ENCODE measurements at places on chromosomes 6 and 20.

DNA sequence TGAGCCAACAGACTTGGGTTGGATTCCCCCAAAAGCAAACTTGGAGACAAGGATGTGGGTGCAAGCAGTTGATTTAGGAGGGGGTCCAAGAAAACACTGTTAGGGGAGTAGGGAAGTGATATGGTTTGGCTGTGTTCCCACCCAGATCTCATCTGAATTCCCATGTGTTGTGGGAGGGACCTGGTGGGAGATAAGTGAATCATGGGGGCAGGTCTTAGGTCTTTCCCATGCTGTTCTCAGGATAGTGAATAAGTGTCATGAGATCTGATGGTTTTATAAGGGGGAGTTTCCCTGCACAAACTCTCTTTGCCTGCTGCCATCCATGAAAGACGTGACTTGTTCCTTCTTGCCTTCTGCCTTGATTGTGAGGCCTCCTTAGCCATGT lies 542.6 kb downstream of the DHX35 start:
- no peak for DNase-seq
- H3K36me3 ChIP-seq, result no peaks in the 10 kb centered on the region
- no peaks in the 10 kb centered on the region for H3K27me3 ChIP-seq
- H3K4me3 ChIP-seq, result no peak overlapping the region
- no peaks in the 10 kb centered on the region for H3K4me1 ChIP-seq

DNA sequence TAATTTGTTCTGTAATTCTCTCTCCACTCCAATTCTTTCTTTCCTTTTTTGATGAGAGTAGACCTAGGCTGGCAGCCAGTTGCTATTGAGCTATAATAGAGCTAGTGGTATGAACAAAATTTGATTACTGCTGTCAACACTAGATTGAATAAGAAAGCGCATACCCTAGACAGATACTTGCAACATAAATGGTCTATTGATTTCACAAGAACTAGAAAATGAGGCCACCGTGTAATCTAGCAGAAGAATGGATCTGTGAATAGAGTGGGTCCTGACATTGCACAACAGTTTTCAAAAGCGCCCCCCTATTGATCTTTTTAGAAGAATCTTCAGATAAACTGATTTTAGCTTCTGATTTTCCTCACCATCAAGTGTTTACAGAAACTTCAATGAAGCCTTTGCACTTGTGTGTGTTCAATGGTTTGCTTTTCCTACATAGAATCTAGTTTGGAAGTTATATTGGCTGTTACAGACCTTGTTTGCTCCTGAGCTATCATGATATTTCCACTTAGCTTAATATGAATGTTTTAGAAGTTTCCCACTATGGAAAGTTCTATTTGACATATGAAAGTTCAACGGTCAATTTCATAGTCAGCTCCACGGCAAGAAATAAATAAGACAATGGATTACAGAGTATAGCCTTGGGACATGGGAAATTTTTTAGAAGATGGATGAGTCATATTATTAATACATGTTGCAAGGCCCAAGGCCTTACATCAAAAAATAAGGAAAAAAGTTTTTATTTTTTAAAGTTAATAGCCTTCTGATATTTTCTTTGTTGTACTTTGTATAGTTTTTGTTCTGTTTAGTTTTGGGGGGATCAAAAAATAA lies 55.6 kb downstream of the UTRN start:
- peak overlapping the region; percentile 44 for H3K27ac ChIP-seq
- no peak overlapping the region for H3K4me3 ChIP-seq
- no peak for DNase-seq
- H3K36me3 ChIP-seq, result no peaks in the 10 kb centered on the region
- peaks cover 40% of the 10 kb centered on the region for H3K4me1 ChIP-seq

GRCh38 chr20:18005170-18005989 lies 36.6 kb downstream of the MGME1 start:
- H3K27me3 ChIP-seq, result no peaks in the 10 kb centered on the region
- DNase-seq, result no peak
- no peaks in the 10 kb centered on the region for H3K36me3 ChIP-seq
- no peaks in the 10 kb centered on the region for H3K4me1 ChIP-seq
- no peak overlapping the region for H3K4me3 ChIP-seq
- no peak overlapping the region for H3K27ac ChIP-seq

- no peak overlapping the region for H3K27ac ChIP-seq
- DNase-seq, result no peak
- no peaks in the 10 kb centered on the region for H3K27me3 ChIP-seq
- no peak overlapping the region for H3K4me3 ChIP-seq
- no peaks in the 10 kb centered on the region for H3K36me3 ChIP-seq
Observed at GRCh38 chr6:161443848-161444247, 170.0 kb upstream of the AGPAT4 start.

GRCh38 chr6:89729818-89730217 lies 89.8 kb downstream of the MDN1 start:
- H3K27me3 ChIP-seq, result no peaks in the 10 kb centered on the region
- no peak overlapping the region for H3K27ac ChIP-seq
- no peaks in the 10 kb centered on the region for H3K4me1 ChIP-seq

DNA sequence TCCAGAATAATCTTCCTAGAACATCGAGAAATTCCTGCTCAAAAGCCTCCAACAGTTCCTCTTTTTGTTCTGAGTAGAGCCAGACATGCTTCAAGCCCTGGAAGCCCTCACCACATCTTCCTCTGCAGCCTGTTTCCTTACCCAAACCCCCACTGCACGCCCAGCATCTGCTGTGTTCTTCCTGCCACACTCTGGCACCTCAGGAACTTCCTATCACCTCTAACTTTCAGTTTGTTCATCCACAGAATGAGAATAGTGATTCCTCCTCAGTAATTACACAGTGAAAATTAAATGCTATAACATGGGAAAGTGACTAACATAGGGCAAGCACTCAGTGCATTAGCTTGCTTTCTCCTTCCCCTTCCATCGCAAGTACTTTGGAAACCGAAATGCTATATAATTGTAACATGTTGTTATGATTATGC lies 26.3 kb downstream of the C6orf89 start:
- no peak overlapping the region for H3K4me3 ChIP-seq
- no peaks in the 10 kb centered on the region for H3K27me3 ChIP-seq
- no peak for DNase-seq
- peak overlapping the region; percentile 49 for H3K27ac ChIP-seq
- H3K4me1 ChIP-seq, result peaks cover 37% of the 10 kb centered on the region
